ENCODE measurements at places on chromosomes 2 and 18.

DNA sequence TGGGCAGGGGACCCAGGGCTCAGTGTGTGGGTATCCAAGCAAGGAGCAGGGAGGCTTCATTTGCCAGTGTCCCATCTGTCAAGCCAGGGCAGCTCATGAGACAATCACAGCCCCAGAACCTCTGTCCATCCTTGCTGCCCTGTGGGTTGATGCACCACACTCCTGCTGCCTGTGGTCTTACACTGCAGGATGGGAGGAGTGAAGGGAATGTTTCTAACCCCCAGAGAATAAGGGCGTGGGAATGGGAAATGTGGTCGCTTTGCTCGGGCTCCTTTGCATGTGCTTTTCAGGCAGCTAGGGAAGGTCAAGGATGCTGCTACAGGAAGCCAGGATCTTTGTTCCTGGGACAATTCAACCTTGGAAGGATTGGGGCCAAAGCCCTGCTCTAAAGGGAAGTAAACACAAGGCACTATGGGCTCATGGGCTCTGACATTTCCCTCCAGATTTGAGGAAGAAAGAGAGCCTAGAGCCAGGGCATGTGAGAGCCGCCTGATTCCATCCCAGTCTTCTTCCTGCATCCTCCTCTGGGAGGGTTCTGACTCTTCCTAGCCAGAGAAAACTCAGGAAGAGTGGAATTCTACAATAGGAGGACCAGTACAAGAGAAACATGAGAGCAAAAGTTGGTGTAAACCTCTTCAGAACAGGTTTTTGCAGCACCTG is 18.8 kb upstream of the MAP3K20 start:
- DNase-seq: no peak

DNA sequence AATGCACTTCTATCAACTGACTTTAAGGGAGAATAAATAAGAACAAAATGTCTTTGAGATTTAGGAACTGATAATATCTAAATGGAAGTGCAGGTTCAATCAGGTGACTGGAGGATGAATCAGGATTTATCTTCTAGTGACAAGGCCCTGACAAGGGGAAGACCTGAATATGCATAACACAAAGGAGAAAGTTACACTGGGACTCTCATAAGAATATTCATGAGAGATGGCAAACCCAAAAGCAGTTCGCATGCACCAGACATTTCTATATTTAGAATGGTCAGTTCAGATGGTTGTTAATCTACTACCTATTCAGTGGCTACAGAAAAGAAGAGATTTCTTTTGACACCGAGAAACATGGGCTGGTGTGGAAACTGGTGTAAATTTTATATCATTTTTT is 1771.3 kb upstream of the LRRTM1 start:
- DNase-seq: no peak

DNA sequence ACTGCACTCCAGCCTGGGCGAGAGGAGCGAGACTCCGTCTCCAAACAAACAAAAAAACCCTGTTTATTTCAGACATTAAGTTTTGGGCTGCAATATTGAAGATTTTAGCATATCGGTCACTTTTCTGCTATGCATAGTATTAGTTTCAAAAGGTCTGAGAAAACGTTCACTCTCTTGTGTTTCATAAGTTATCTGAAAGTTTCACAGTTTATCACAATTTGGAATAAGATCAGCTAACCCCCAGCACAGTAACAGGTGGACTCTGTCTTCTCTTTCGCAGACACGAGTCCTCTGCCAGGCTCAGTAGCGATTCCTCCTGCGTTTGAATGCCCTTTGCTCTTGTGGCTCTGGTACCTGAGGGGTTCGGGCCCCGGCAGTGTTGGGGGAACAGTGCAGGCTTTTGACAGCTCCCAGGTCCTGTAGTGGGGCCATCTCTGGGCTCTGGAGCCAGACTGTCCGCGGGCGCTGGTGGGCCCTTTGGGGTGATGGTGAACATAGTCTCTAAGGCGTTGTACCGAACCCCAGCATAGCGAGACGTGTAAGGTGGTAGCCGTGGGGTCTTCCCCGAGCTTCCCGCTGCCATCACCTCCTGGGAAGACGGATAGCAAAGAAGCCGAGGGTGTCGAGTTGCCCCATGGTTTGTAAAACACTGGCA is 20.4 kb downstream of the NFATC1 start:
- no peak for DNase-seq

- no peak for DNase-seq
Measured at GRCh38 chr2:63192169-63192888, 141.7 kb downstream of the OTX1 start.

GRCh38 chr2:190462181-190462580 is 54.0 kb downstream of the MFSD6 start:
- DNase-seq: no peak

- no peak for DNase-seq
Measured at GRCh38 chr2:155485141-155485842, 786.8 kb downstream of the KCNJ3 start.

DNA sequence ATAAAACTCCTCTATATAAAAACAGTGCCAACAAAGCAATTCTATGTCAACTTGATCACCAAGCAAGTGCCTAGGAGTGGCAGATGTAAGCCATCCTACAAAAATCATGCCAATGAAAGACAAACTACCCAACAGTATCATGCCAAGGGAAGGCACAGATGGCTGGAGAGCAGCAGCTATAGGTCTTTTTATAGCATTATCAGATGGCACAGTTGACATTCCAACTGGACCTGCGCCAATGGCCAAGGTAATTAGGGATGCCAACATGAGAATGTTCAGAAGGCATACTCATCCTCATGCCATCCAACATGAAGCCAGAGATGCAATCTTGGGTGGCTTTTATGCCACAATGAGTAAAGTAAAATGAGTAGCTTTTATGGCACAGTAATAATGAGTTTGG is 237.3 kb downstream of the OTX1 start:
- DNase-seq: no peak

- DNase-seq: no peak
Measured at GRCh38 chr2:222739939-222740338, 68.5 kb downstream of the MOGAT1 start.

DNA sequence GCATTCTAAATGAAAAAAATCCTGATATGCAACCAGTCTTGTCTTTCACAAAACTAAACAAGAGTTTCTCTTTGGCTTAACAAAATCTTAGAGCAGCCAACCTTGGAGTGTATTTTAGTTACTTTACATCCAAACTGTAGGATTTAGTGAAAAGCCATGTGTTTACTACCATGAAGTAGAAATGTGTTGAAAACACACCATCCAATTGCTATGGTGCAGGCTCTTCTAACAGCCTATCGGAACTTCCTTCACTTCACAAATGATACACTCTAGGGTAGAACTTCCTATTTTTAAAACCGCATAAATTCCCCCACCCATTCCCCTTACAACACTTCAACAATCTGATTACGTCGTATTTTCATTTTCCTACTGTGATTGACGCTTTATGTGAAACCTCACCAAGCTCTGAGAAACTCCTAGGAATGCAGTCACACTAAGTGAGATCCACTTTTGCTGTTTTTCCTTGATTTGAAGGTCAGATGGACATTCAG is 74.4 kb upstream of the MAP4K4 start:
- DNase-seq: no peak

- no peak for DNase-seq
Measured at GRCh38 chr2:230905448-230906421, 19.3 kb downstream of the GPR55 start.

- no peak for DNase-seq
Measured at GRCh38 chr18:12462242-12462641, 54.5 kb downstream of the PRELID3A start.

DNA sequence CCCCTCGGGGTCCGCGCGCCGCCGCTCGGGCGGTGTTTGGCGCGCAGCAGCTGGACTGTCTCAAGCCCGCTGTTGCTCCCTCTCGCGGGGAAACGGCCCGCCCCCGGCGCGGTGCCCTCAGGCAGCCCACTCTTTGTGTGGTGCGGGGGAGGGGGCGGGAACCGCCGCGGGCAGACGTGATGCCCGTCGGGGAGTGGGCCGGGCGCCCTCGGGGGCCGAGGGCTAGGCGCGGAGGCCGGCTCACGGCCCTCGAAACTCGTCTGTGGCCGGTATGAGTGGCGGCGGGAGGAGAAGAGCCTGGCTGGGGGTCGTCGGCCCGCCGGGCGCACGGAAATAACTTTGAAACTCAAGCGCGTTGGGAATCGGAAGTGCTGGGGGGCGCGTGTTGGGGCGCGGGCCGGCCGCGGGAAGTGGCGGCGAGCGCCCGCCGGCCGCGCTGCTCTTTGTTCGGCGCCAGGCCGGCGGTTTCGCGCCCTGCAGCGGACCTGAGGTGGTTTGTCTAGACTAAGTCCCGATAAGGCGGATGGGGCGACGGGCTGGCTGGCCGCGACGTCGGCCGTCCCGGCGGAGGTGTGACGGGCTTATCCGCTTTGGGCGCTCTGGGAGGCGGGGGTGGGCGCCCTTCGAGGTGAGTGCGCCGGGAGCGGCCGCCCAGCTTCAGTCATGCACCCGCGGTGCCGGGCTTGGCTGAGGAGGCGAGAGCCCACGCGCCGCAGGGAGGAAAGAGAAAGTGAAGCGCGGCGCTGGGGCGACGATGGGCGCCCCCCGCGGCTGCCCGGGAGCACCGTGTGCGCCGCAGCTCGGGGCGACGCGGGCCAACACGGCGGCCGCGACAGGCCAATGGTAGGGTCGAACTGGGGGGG is 679 bp downstream of the PTMA start:
- peak; percentile 89 for DNase-seq

- no peak for DNase-seq
Measured at GRCh38 chr18:61883547-61883946, 9.3 kb downstream of the RNF152 start.

DNA sequence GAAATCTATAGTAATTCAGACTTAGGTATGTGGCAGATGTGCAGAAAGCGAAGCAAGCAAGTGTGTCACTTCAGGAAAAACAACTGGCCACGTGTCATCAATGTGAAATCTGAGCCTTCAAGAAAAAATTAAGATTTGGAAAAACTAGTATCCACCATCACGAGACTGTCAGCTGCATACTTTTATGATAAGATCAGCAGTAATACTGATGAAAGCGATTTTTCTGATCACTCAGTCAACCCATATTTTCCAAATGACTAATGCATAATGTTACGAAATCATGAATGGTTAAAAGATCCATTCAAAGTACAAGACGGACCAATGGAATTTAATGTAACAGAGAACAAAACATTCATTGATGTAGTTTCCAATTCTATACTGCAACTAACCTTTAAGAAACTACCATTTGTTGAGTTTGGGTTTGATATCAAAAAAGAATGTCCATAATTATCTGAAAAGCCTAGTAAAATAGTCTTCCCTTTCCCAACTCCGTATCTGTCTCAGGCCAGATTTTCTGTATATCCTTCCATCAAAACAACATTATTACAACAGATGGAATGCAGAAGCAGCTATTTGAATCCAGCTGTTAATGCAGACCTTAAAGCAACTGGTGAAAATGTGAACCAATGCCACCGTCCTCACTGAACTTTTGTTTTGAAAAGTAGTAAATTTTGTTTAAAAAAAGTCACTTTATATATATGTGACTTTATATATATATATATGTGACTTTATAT is 17.0 kb upstream of the BCL2 start:
- peak; percentile 80 for DNase-seq

All from osteoblast (primary cell).